ENCODE measurements at places on chromosomes 6 and 20. TPM values are rescaled to one million over a fixed set of nuclear protein-coding genes. Genes with fewer than 3 reads are reported as not detected.

DNA sequence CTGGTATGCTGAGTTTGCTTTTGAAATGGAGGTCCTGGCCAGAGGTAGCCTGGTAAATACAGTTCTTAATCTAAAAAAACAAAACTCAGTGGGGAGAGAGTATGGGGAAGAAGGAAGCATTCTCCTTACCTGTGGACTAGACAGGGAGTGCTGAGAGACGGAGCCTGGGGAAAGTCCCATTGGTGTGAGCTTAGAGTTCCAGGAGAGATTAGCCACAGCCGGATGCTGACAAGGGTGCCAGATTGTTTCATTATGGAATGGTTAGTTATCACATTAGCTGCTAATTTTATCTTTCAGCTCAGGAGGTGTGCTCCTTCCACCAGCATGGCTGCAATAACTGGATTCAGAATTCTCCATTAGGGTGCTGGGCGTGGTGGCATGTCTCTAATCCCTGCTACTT is 75.9 kb downstream of the RREB1 start:
- no peak overlapping the region for H3K4me3 ChIP-seq
- no peak for DNase-seq
- no peak overlapping the region for H3K27ac ChIP-seq

- no peak for DNase-seq
- H3K27ac ChIP-seq, result no peak overlapping the region
- H3K4me1 ChIP-seq, result peaks cover 5% of the 10 kb centered on the region
- H3K4me3 ChIP-seq, result no peak overlapping the region
- H3K36me3 ChIP-seq, result no peaks in the 10 kb centered on the region
- H3K27me3 ChIP-seq, result no peaks in the 10 kb centered on the region
Measured at GRCh38 chr6:11764250-11764604, 14.4 kb downstream of the ADTRP start.

DNA sequence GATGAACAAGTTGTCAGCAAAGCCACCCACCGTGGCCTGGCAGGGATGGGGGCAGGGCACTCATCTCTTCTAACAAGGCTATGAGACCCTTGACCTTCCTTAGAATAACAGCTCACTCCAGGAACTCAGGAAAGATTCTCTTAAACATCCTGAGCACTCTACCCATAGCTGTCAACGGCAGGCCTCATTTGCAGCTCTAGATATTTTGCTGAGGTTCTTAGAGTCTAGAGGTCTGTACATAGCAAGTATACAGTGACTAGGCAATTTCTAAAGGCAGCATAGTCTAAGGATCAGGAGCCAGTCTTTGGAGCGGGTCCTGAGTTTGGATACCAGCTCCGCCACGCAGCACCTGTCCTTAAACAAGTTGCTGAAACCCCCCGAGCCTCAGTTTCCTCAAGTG is 11.7 kb downstream of the TRERF1 start:
- no peaks in the 10 kb centered on the region for H3K4me1 ChIP-seq
- no peak overlapping the region for H3K4me3 ChIP-seq
- no peaks in the 10 kb centered on the region for H3K27me3 ChIP-seq
- no peak for DNase-seq
- no peak overlapping the region for H3K27ac ChIP-seq
- no peaks in the 10 kb centered on the region for H3K36me3 ChIP-seq

GRCh38 chr20:34201531-34201930 is 39.7 kb upstream of the ASIP start:
- DNase-seq, result no peak
- no peaks in the 10 kb centered on the region for H3K36me3 ChIP-seq
- no peak overlapping the region for H3K4me3 ChIP-seq
- H3K27me3 ChIP-seq, result no peaks in the 10 kb centered on the region
- H3K27ac ChIP-seq, result no peak overlapping the region
- peaks cover 5% of the 10 kb centered on the region for H3K4me1 ChIP-seq

- no peaks in the 10 kb centered on the region for H3K27me3 ChIP-seq
- H3K4me3 ChIP-seq, result no peak overlapping the region
- H3K36me3 ChIP-seq, result no peaks in the 10 kb centered on the region
Measured at GRCh38 chr20:10469599-10469998, 34.5 kb downstream of the SLX4IP start.

- H3K27me3 ChIP-seq, result peaks cover 9% of the 10 kb centered on the region
- peak; percentile 93 for DNase-seq
- H3K4me1 ChIP-seq, result peaks cover 89% of the 10 kb centered on the region
- no peak overlapping the region for H3K4me3 ChIP-seq
Measured at GRCh38 chr6:36666826-36667591, 11.5 kb upstream of the CDKN1A start.

Gene TFAP2A
- not detected for total RNA-seq

Gene MPC1
- total RNA-seq, result 214 TPM

Gene ARMC12
- not detected for total RNA-seq

Gene OR2J3
- total RNA-seq, result not detected

Gene NKX2-2
- not detected for total RNA-seq

Gene NFATC2
- 3.3 TPM for total RNA-seq

Gene DNAH8
- not detected for total RNA-seq
